ENCODE measurements at places on chromosomes 13 and 19.

DNA sequence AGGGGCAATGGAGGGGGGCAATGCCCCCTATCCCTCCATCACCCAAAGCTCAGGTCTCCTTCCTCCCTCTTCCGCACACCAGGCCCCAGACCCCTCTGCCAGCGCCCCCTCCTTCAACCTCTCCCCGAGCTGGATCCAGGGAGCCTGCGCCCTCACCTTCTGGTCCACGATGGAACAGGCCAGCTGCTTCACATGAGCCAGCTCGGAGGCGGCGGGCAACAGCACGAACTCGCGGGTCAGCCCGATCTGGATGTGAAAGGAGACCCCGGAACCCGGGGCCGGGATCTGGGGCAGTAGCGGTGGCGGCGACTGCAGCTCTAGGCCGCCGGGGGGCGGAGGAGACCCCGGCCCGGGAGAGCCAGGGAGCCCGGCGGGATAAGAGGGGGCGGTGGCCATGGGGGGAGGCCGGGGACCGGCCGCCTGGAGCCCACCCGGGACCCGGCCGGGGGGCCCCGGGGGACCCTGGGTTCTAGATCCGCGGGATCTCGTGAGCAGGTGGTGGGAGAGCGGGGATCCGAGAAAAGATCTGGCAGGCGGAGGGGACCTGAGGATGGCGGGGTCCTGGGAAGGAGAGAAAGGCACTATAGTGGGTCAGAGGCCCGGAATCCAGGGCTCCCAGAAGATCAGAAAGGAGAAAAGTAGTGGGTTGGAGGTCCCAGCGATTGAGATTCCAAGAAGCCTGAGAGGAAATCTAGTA is 791 bp downstream of the PRKD2 start:
- peak overlapping the region; percentile 80 for H3K27ac ChIP-seq
- peaks cover 12% of the 10 kb centered on the region for H3K4me1 ChIP-seq
- no peaks in the 10 kb centered on the region for H3K27me3 ChIP-seq

DNA sequence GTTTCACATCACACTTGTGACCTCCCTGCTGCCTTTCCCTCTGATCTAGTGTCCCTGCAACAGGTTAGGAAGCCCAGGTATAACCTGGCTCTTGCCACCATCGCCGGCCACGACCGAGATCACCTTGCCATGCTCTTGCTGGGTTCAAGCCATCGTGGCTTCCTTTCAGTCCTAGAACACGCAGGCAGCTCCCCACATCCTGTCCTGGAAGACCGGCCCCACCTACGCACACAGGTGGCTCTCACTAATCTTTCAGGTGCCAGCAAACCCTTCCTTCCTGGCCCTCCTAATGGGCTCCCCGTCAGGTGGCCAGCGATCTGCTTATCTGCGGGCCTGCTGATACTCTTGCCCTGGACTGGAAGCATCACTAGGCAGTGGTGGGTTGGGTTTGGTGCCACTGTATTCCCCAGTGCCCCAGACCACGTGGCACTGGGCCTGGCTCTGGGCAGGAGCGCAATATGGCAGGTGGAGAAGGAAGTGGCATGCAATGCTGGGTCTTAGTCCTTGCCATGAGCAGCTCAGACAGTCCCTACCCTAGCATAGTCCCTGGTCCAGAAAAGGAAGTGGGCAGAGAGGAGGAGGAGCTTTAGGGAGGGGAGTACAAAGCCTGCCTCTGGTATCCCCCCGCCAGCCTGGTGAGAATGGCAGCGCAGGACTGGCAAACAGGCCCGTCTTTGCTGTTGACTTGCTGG is 11.8 kb downstream of the PPP1R37 start:
- H3K36me3 ChIP-seq = no peaks in the 10 kb centered on the region
- no peaks in the 10 kb centered on the region for H3K27me3 ChIP-seq
- H3K4me1 ChIP-seq = peaks cover 13% of the 10 kb centered on the region
- no peak overlapping the region for H3K27ac ChIP-seq
- no peak overlapping the region for H3K4me3 ChIP-seq

DNA sequence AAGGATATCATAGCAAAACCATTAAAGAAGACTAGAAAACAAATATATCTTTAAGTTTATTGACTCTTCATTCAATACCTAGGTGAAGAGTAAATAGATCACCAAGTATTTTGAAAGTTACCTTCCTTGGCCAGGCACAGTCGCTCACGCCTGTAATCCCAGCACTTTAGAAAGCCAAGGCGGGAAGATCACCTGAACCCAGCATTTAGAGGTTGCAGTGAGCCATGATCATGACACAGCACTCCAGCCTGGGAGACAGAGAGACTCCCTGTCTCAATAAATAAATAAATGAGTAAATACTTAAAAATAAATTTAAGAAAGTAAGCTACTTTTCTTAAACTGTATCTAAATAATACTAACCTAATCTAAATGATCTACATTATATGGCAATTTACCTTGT is 8.9 kb upstream of the WBP4 start:
- no peaks in the 10 kb centered on the region for H3K36me3 ChIP-seq
- H3K4me1 ChIP-seq = peaks cover 36% of the 10 kb centered on the region
- no peak overlapping the region for H3K4me3 ChIP-seq
- H3K27ac ChIP-seq = peak overlapping the region; percentile 81

DNA sequence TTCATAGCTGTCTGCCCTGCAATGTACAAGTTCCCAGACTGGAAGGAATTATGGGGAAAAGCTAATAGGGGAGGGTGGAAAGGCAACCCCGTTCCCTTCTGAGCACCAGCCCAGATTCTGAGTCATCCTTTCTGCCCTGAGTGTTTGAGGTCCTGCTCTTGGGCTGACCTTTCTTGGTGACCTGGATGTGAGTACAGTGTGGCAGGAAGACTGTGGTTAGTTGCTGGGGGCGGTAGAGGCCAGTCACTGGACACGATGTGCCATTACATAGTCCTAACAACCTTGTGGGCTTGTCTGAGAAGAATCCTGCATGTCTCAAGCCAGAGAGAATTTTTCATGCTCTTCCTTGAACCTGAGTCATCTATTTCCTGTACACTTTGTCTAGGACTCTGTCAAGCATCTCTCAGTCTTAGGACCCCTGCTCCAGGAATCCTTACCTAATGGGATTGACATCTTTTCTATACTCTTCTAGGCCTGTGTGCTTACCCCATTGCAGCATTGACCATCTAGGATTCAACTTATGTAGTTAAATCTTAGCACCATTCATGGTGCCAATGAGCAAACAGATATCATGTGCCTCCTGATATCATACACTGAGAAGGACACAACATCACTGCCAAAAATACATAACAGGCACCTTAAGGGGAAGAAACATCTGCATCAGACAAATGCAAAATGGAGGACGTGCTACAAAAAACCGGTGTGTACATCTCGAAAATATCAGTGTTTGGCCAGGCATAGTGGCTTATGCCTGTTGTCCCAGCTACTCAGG is 8.1 kb upstream of the ANGPTL4 start:
- no peaks in the 10 kb centered on the region for H3K36me3 ChIP-seq
- peak overlapping the region; percentile 74 for H3K27ac ChIP-seq
- no peaks in the 10 kb centered on the region for H3K27me3 ChIP-seq
- H3K4me3 ChIP-seq = no peak overlapping the region
- DNase-seq = peak; percentile 92
- peaks cover 32% of the 10 kb centered on the region for H3K4me1 ChIP-seq

All from osteoblast (primary cell).